Kidney glomerular epithelial cell (primary cell): ENCODE measurements at places on chromosomes 11 and 22.

GRCh38 chr11:79259800-79260199 is 181.0 kb downstream of the TENM4 start:
- peak; percentile 69 for DNase-seq

GRCh38 chr11:16133867-16134266 is 222.5 kb downstream of the SOX6 start:
- DNase-seq: no peak

GRCh38 chr22:47060718-47061117 is 298.3 kb downstream of the TBC1D22A start:
- DNase-seq: no peak

- peak; percentile 8 for DNase-seq
Measured at GRCh38 chr11:127493330-127494022, 492.9 kb upstream of the KIRREL3 start.

DNA sequence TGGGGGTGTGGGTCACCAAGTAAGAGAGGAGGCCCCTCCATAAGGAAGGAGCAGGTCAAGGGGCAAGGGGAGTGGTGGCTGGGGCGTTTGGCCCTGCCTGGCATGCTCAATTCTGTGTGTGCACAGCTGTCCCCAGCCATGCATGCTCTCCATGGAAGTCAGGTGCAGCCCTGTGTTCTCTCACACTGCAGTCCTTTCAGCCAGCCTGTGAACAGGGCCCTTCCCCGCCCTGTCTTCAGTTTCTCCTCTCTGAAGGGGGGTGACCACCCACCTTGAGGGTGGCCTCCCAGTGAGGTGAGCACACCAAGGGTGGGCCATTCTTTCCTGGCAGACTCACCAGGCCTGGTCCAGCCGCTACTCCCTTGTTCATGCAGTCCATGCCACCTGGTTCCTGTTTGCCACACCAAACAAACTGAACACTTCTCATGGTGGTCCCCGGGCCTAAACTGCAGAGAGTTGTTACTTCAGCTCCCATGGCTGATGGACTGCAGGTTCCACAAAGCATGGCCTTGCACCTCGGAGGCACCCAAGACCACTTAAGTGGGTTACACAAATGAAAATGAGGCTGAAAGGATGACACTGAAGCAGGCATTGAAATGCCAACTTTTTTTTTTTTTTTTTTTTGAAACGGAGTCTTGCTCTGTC is 1.7 kb upstream of the CHCHD10 start:
- DNase-seq: no peak

- DNase-seq: no peak
Measured at GRCh38 chr22:35274154-35274871, 17.0 kb downstream of the HMGXB4 start.

GRCh38 chr11:118001494-118001971 is 15.3 kb downstream of the IL10RA start:
- no peak for DNase-seq

GRCh38 chr11:78364128-78364751 is 53.4 kb downstream of the GAB2 start:
- no peak for DNase-seq

- DNase-seq: peak; percentile 22
Measured at GRCh38 chr22:46737976-46738646, at the start of gene CERK. Gene CERK (minus strand): TSS chr22:46738252. CDS start chr22:46738148, 104 bp downstream.

DNA sequence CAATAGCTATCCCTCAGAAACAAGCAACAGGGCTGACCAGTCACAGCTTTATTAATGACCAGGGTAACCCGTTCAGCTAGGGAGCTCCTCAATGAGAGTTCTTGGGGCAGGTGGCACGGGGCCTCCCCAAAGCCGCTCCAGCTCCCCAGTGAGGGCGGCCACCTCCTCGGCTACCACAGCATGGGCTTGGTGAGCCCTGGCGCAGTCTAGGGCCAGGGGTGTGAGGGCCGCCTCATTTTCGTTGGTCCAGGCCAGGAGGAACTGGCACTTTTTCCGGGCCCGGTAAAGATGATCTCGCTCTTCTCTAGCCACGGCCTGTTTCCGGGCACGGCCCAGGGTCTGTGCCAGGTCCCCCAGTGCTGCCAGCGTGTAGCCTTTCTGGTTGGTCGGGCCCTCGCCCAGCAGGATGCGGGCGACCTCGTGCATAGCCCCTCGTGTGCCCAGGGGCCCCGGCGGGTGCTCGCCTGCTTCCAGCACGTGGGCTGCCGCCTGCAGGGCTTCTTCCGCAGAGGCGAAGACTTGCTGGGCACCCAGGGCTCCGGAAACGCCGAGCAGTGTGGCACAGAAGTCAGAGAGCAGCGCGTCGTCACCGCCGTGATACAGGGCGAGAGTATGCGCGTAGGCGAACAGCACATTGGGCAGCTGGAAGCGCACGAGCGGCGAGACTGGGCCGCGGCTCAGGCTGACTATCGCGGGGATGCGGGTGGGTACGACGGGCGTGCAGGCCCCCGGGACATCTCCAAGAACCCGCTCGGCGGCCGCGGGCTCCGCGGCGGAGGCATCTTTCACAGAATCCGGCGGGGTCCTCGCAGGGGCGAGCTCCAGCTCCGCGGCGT is 913 bp downstream of the ZNHIT2 start:
- no peak for DNase-seq

DNA sequence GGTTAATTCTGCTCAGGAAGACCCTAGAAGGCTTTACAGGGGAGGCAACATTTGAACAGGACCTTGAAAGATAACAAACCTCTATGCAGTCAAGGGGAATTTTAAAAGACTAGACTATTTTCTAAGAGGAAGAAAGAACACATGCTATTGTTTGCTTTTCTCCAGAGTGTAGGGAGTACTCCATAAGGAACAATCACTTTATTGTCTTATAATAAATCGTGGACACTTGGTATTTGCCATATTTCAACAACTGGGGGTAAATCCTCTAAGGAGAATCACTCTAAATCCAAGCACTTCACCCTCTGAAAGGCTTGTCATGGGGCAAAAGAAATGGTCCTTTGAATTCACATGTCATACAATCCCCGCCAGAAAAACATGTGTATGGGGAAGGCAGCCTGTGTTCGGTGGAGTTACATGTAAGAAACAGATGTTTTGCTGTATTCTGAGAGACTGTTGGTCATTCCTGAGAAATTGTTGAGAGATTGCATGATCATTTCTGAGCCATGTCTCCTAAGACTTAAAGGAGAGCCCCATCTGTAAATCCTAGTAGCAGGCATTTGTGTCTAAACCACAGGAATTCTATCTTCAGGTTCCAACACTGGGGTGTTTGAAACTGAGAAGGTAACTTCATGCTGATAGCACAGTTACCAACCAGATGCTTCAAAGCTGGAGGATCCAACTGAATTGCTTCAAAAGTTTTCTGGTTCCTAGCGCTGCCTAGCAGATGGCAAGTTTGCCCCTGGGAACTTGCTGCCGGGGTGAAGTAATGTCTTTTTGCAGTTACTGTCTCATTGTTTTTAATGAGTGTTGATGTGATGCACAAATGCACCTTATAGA is 66.8 kb downstream of the FZD4 start:
- DNase-seq: peak; percentile 31

- DNase-seq: peak; percentile 6
Measured at GRCh38 chr11:13889552-13890249, 72.8 kb upstream of the SPON1 start.

DNA sequence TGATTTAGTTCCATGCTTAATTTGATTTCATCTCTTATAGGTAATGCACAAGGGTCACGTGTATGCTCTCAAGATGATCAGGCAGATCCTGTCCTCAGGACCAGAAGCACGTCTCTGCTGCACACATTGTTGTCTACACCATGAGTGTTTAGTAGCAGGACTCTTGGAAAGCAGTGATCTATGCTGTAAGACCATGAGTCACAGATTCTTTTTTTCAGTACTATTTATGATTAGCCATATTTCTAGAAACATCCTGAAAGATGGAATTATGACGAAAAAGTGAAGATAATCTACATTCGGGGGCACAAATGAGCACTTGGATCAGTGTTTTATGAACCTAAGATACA is 29.6 kb downstream of the ZBED4 start:
- no peak for DNase-seq

- peak; percentile 30 for DNase-seq
Measured at GRCh38 chr22:24592851-24593558, at the start of gene LRRC75B. Gene LRRC75B (minus strand): TSS chr22:24593073. CDS start chr22:24593039, 34 bp downstream.

- no peak for DNase-seq
Measured at GRCh38 chr11:72856065-72856464, 41.9 kb downstream of the ATG16L2 start.

DNA sequence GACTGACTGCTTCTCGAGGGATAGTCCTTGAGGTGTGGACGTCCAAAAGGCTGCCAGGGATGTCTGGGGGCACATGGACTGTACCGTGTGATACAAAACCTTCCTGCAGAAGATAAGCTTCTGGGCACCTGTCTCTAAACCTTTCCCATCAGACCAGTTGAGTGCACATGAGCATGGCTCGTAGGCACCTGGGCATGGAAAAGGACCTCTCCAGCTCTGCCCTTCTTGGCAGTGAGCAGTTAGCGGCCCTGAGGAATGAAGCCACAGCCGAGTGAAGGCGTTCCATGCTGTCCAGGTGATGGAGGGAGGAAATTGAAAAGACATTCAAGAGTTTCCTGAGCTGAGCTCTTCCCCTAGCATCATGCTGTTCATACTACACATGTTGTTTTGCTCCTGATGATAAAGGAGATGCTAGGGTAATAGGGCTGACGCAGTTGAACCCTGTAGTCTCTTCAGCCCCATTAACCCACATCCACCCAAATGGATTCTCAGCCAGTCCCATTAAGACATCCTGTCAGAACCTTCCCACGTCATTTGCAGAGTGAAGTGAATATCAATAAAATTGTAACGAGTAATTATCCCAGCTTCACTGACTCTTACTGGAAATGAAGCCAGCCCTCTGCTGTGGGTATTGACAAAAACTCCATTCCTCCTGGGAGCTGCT is 138.6 kb downstream of the KIRREL3 start:
- DNase-seq: no peak

DNA sequence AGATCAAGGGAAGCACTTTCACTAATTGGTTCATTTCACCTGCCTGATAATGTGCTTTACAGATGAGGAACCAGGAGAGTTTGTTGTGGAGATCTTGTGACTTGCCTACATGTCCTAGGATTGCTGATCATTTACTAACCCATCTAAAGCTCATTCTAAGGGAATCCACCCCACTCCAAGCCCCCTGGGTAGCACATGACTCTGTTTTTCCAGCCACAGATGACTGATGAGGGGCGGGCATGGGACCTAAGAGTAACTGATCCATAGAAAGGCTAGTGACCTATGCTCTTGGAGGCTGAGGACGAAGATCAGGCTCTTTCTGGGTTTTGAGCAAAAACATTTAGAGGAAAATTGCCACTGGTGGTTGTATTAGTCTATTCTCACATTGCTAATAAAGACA is 378.1 kb downstream of the CADM1 start:
- no peak for DNase-seq

DNA sequence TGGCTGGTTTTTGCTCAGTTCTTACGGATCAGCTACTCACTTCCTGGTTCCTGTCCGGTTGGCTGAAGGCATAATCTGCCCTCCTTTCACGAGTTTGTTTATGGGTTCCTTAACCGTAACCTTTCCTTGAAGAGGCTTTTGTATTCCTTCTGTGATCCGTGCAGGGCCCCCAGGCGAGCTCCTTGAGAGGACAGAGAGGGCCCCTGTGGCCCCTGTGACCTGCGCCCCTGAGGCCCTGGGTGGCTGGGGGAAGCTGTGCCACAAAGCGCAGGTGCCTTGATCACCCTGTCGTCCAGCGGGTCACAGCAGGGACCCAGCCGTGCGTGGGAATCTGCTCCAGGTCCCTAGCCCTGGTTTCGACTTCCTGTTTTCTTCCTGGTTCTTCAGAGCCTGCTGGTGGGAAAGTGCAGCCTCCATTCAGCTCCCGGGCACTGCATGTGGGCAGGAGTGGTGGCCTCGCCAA is 27.8 kb upstream of the FADD start:
- DNase-seq: no peak

GRCh38 chr22:35443790-35444684 is 44.1 kb downstream of the MCM5 start:
- DNase-seq: no peak

DNA sequence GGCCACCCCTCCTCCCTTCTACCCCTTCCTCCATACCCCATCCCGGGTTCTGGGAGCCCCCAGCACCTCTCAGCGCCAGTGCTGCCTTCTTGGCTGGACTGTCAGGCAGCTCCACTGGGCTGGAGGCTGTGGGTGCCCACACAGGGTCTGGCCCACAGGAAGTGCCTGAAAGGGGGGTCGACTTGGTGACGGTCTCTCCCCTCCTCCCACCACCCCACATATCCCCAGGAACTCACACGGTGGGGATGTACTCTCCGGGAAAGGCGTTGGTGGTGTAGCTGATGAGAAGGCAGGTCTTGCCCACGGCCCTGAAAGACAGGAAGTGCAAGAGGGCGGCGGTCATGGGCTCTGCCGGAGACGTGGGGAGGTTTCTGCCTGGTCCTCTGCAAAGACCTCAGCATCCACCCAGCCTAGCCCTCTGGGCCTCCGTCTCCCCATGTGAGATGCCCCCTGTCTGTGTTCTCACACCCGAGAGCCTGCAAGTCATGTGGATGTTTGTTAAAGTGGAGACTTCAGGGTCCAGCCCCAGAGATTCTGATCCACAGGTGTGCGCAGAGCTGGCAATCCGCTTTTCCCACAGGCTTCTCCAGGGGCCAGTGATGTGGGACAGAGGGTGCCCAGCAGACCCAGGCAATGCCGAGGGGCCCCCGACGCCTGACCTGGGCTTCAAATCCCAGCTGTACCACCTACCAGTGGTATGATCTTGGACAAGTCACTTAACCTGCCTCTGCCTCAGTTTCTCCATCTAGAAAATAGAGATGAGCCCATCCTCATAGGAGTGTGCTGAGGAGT is 2.5 kb downstream of the RAC2 start:
- no peak for DNase-seq

DNA sequence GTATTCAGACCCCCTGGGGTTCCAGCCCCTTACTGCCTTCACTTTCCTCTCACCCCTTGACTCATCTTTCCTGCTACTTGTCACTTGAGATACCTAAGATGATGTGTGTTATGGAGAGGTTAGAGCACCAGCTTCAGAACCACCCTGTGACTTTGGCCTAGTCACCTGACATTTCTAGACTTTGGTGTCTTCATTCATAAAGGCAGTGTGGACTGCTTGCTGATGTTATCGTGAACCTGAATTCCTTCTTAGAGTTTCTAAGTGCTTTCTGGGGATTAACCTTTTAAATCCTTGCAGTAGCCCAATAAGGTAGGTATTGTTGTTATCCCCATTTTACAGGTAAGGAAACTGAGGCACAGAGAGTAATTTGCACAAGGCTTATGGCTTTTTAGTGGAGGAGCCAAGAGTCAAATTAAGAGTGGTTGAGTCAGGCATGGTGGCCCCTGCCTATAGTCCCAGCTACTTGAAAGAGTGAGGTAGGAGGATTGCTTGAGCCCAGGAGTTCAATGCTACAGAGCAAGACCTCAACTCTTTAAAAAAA is 5.1 kb upstream of the BBS1 start:
- no peak for DNase-seq

DNA sequence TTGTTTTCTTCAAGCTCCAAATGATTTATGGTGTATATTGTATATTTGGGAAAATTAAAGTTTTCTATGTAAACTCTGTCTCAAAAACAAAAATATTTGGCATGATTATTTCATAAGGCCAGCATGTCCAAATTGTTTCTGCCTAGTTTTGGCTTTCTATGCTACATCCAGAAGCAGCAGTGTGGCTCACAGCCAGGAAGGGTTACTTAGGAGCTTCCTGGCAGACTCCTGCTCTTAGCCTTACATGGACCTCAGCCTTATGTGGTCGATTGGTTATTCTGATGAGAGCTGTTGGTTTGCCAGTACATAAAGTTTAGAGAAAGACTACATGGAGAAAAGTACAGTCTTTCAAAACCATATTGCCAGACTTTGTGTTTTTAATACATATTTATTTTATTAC is 297.7 kb upstream of the FAT3 start:
- no peak for DNase-seq

GRCh38 chr22:23716811-23717801 is 26.3 kb downstream of the RGL4 start:
- DNase-seq: peak; percentile 10
